Stimulated activated naive CD4-positive, alpha-beta T cell treated with Interleukin-2 at 50 U/mL for 16 hours (primary cell): ENCODE measurements at places on chromosomes 5 and 9.

DNA sequence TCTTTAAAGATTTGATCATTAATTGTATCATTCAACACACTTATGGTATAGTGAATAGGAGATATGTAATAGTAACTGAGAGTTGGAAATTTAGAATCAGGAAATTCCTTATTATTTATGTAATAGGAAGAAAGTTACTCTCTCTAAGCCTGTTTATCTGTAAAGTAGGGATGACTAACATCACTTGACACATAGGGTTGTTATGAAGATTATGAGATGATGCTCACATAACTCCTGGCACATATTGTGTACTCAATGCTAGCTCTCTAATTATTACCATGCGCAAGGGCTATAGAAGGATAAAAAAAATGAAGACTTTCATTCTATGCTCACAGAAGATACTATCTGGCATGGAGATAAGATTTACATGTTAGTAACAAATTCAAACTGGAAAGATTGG lies 149.9 kb downstream of the ISOC1 start:
- no peak for DNase-seq

DNA sequence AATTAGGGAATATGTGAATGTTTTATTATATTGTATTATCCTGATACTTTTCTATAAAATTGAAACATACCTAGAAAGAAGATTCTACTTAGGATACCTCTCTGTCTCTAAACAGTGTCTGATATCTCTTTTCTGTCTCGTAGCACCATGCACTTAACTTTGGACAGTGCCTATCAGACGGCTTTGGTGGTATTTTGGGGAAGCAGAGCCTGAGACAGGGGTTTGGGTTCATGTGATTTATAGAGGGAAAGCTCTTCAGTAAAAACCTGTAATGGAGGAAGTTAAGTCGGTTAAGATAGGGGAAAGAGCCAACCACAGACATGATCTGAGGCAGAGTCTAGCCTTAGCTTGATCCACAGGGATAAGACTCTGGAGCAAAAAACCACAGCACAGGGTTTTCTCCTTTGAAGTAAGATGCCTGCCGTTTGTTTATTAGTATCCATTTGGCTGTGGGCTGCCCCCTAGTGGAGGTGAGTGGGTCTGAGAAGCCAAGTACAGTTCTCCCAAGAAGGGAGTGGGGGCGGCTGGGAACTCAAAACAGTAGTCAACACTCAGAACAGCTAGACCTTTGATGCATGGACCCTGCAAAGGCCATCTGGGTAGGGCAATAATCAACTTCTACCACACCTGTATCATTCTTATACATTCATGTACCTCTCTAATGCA lies 141.2 kb upstream of the ASTN2 start:
- no peak for DNase-seq

DNA sequence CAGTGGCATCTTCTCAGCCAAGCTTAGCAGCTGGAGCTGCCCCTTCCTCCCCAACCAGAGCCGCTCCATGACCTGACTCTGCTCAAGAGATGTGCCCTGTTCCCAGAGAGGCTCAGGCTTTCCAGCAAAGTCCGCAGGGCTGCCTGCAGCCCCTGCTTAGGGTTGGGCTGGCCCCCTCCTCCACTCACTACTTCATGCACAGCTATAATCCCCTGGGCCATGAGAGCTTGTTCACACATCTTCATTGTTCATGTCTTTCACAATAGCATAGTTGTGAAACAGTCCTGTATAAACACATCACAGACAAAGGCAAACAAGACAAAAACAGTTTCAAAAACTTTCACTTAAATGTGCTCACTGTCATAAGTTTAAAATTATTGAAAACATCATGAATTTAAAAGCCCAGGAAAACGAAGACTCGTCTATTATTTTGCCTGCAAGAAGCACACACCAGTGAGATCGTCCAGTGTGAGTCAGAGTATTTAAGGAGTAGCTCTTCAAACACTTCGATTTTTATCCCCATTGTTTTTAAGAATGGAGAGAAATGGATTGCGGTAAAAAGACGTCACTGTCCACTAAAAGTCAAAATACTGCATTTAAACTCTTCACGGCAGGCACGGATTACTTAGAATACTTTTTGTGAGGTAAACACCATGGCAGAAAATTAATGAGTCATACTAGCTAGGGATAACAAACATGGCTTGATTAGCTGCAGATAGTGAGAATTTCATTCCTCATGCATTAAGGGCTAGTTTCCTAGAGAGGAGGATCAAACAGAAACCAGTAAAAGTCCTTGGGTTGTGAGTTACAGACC lies 40.7 kb upstream of the S1PR3 start:
- DNase-seq: no peak

DNA sequence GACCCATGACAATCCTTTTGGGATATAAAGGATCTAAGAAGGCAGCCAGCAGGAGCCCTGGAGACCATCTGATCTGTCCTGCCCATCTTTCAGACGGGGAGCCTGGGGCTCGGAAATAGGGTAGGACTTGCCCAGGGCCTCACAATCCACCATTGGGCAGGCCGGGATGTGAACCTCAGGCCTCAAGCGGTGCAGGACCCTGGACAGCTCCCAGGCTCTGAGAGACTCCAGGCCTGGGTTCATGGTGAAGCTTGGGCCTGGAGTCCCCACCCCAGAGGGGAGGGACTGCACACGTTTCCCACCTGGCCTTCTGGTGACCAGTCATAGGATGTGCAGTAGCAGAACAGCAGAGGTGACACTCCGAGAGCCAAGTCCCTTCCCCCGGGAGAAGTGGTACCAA lies 36.6 kb upstream of the RAPGEF1 start:
- DNase-seq: no peak

- no peak for DNase-seq
Measured at GRCh38 chr9:4704129-4704528, 24.8 kb downstream of the CDC37L1 start.

DNA sequence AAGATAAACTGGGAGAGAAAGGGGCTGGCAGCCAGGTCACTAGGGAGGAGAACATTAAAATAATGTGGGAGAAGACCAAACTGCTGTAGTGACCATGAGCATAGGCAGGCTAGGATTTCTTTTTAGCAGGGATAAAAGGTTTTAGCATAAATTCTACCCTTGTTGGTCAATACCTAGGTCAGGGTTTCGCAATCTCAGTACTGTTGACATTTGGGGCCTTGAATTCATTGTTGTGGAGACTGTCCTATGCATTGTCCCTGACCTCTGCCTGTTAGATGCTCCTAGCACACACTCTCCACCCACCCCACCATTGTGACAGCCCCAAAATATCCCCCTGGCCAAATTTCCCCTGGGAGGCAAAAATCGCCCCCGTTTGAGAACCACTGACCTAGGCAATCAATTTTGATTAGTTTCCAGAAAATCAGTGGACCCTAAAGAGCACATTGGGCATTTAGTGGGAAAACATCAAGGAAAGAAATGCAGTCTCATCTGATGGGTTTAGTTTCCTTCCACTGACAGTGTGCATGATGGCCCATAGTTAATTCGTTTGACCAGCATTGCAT lies 181.4 kb downstream of the NTRK2 start:
- DNase-seq: no peak
